Activated CD4-positive, CD25-positive, alpha-beta regulatory T cell treated with anti-CD3 and anti-CD28 coated beads, Interleukin-2, amount 50 U/mL, for 16 hours (primary cell): ENCODE measurements at places on chromosomes 11 and 22.

GRCh38 chr11:65334696-65335295 lies 1.1 kb downstream of the DPF2 start:
- DNase-seq, result no peak

- no peak for DNase-seq
Measured at GRCh38 chr11:83736684-83737083, 450.5 kb upstream of the CCDC90B start.

- no peak for DNase-seq
Measured at GRCh38 chr11:90135016-90135415, 553 bp downstream of the NAALAD2 start.

GRCh38 chr11:113562576-113562975 lies 87.4 kb upstream of the DRD2 start:
- DNase-seq, result no peak

DNA sequence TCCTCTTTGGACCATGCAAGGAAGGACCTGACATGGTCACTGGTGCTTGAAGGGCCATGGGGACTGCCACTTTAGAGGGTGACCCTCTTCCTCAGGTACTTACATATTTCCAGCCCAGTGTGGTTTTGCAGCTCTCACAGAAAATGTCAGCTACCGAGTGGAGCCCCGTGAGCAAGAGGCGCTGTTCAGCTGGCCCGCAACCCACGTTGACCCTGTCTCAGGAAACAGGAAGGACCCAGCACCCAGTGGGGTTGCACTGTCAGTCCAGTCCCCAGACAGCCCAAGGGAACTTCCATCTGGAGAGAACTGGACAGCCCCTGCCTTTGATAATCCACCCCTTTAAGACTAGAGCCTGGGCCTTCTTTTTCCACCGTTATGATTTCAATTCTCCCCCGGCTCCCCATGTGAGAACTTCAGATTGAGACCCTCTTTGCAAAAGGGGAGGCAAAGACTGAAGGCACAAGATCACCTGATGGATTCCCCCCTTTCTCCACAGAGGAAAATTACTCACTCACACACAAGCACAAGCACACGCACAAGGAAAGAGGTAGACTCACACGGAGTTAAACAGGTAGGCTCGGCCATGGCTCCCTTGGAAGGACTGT lies 3.4 kb downstream of the YPEL4 start:
- no peak for DNase-seq

- DNase-seq, result no peak
Measured at GRCh38 chr11:40094954-40095353, 1364.5 kb downstream of the LRRC4C start.

DNA sequence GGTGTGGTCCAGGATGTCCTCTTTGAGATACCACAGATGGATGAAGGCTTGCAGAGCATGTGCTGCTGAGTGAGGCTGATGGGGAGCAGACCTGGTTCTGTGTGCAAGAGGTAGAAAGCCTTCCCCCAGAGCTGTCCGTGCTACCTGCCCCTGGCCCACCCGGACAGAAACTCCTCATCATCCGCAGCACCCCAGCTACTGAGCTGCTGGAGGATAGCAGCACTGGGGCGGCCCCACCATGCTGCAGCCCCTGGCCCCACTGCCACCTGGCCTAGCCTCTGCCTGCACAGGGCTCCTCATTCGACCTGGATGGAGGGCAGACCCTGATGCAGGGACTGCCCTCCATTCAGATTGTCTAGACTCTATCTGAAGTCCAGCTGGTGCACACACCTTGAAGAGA lies 50.5 kb downstream of the NCAPD3 start:
- DNase-seq, result no peak

DNA sequence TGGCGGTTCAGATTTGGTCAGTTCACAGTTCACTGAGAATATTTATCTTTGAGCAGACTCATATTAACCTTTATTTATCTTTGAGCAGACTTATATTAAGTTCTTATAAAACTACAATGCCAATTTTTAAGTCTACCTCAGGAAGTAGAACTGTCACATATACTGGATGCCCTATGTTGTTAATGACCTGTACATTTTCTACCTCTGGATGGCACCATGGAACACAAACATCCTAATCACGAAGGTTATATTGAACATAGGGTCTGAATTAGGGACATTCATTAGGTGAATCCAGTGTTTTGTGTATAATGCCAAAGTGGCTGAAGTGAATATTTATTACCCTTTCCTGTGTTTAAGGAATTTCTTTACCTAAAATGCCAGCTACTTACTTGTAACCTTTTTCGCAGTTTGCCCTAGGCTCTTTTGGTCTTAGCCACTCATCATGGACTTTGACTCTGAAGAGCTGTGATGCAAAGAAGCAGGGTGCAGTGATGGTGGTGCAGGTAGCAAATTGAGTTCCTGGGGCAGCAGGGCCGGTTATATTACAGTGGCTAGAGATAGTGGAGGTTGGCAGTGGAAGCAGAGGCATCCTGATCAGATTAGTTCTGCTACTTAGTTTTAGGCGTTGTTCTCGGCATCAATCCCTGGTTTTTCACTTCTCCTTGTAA lies 71.8 kb downstream of the STIM1 start:
- DNase-seq, result no peak

DNA sequence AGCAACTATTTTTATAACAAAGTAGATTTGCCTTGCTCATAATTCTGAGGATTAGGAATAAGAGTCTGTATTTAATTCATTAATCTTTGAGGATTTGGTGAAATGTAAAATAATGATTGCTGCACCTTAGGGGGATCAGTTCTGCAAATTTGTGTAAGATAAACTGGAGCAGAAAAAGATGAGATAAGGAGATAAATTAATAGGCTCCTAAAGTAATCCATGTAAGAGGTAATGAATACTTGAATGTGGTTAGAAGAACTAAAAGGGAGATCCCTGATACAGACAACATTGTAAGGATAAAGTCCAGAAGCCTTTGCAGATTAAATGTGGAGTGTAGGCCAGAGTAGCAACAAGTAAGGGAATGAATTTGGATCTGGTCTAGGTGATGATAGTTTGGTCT lies 45.6 kb downstream of the PDHX start:
- no peak for DNase-seq

GRCh38 chr11:28969832-28970231 lies 861.6 kb downstream of the METTL15 start:
- DNase-seq, result no peak

DNA sequence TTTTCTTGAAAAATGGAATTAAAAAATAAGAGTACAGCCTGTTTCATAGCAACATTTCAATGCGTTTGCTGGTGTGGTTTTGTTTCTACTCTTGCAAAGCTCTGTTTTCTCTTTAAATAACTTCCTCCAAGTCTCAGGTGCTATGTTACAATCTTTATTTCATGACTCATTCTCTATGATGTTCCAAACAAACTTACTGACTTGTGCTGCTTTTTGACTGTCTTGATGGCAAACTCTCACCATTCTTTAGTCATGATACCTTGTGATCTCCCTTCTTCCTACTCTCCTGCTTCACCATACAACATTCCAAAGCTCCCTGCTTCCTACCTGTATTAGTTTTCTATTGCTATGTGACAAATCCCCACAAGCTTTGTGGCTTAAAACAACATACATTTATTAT lies 166.1 kb downstream of the C11orf91 start:
- no peak for DNase-seq
